ENCODE measurements at places on chromosomes 6 and 20.

DNA sequence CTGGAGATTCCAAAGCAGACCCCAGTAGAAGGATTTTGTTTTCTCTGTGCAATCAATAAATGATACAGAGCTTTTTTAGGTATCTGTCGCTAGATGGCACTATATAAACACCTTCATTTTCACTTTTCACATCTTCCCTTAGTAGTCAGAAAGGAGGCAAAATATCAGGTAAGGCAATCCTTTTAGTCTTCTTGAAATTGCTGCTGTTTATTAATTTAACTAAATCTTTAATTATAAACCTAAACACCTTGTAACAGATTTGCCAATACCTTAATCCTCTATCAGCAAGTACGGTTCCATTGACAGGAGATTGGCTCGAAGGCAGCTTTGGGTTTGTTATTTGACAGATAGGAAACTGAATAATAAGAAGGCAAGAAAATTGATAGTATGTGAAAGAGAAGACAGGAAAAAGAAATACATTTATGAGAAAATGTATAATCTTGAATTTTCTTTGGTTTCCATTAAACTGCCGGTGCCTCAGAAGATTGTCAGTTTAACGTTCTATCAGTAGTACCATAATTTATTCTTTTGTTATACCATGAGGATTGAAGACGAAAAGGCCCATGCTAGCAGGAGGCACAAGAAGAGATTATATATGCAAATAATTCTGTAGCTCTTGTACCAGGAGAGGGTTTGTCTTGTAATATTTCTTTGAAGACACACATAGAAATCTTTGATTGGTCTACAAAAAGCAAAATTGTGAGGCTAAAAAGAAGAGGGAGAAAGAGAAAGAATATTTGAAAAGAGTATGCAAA is 23.5 kb upstream of the IBTK start:
- peak; percentile 30 for DNase-seq

- DNase-seq, result no peak
Measured at GRCh38 chr6:143515061-143515760, 3.7 kb upstream of the FUCA2 start.

GRCh38 chr6:113630738-113631535 is 226.2 kb upstream of the MARCKS start:
- no peak for DNase-seq

DNA sequence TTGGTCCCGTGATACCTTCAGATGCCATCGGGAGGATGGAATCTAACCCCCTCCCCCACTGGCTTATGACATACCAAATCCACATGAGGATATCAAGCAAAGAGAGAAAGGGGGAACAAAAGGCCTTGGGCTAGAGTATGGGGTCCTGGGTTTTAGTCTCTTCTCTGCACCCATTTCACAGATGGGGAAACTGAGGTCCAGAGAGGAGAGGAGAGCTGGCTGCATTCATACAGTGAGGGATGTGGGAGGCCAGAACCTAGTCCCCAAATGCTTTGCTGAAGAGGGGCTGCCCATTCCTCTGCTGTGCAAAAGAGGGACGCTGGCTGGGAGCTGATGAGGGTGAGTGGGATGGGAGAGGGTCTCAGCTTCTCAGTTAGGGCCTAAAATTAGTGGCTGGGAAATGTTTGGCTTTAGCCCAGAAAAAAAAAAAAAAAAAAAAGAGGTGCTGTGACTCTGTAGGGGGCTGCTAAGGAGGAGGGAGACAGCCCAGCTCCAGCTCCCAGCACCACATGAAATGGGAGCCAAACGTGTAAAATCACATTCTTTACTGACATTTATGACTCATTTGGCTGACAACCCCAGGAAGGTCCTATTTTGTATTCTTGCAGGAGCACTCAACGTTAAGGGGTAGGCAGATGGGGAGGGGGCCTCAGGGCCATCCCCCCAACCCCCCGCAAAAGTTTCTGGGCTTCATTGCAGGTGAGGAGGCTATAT is 11.9 kb downstream of the XKR7 start:
- DNase-seq, result no peak
